Posterior vena cava (tissue), 2 donors: ENCODE measurements at places on chromosomes 6 and 20. TPM values are rescaled to one million over a fixed set of nuclear protein-coding genes. Genes with fewer than 3 reads are reported as not detected.

Gene PNLDC1
- not detected for total RNA-seq

Gene PAX1
- not detected for total RNA-seq

Gene HSD17B8
- 4.0 TPM for total RNA-seq

Gene LINC00237
- total RNA-seq: not detected

Gene HDGFL1
- not detected for total RNA-seq
